GM23248 (cell line): ENCODE measurements at places on chromosomes 1 and 21. TPM values are rescaled to one million over a fixed set of nuclear protein-coding genes. Genes with fewer than 3 reads are reported as not detected.

The S100A3 gene
- polyA plus RNA-seq: 7.5 and 8.0 TPM in 2 replicates

The RNF186 gene
- polyA plus RNA-seq: not detected in 2 replicates

The B3GALT5 gene
- not detected in 2 replicates for polyA plus RNA-seq

The HSPG2 gene
- polyA plus RNA-seq: 123 and 126 TPM in 2 replicates

The ATP1A4 gene
- not detected in 2 replicates for polyA plus RNA-seq

The RGS16 gene
- 0.33 and 0.41 TPM in 2 replicates for polyA plus RNA-seq

The ACKR1 gene
- not detected in 2 replicates for polyA plus RNA-seq

The SLC5A3 gene
- 2.6 and 3.0 TPM in 2 replicates for polyA plus RNA-seq

The S100A1 gene
- 0.30 TPM in 1 of 2 replicates, not detected in the other for polyA plus RNA-seq

The UMODL1 gene
- polyA plus RNA-seq: not detected in 2 replicates

The HDAC1 gene
- polyA plus RNA-seq: 53.8 and 56.9 TPM in 2 replicates

The KCNJ6 gene
- 0.05 and 0.11 TPM in 2 replicates for polyA plus RNA-seq

The FCER1G gene
- polyA plus RNA-seq: 0.49 TPM in 1 of 2 replicates, not detected in the other

The ITGB3BP gene
- 25.3 and 26.1 TPM in 2 replicates for polyA plus RNA-seq

The SLC25A34 gene
- polyA plus RNA-seq: 0.20 and 0.29 TPM in 2 replicates

The OTUD3 gene
- polyA plus RNA-seq: 1.7 and 1.8 TPM in 2 replicates

The RAB3B gene
- polyA plus RNA-seq: 54.2 and 54.9 TPM in 2 replicates

The GJC2 gene
- polyA plus RNA-seq: 0.08 and 0.14 TPM in 2 replicates

The LRRC53 gene
- not detected in 2 replicates for polyA plus RNA-seq

The LRRC71 gene
- not detected in 2 replicates for polyA plus RNA-seq

The RIPK4 gene
- 0.43 and 0.46 TPM in 2 replicates for polyA plus RNA-seq

The CBS gene
- polyA plus RNA-seq: 117 and 118 TPM in 2 replicates

The OR10R2 gene
- polyA plus RNA-seq: not detected in 2 replicates

The PLA2G2F gene
- polyA plus RNA-seq: not detected in 2 replicates

The CRYAA gene
- polyA plus RNA-seq: not detected in 2 replicates

The LRRC38 gene
- not detected in 2 replicates for polyA plus RNA-seq

The FLG2 gene
- polyA plus RNA-seq: not detected in 2 replicates

The MTARC2 gene
- polyA plus RNA-seq: 4.0 and 4.8 TPM in 2 replicates

The SELENBP1 gene
- 3.0 and 3.8 TPM in 2 replicates for polyA plus RNA-seq

The APCS gene
- polyA plus RNA-seq: not detected in 2 replicates

The THEMIS2 gene
- polyA plus RNA-seq: 4.5 and 4.7 TPM in 2 replicates

The NHLH1 gene
- polyA plus RNA-seq: 0.16 and 0.31 TPM in 2 replicates

The TFF2 gene
- polyA plus RNA-seq: not detected in 2 replicates

The PAPPA2 gene
- 3.9 and 5.8 TPM in 2 replicates for polyA plus RNA-seq

The CLCA4 gene
- polyA plus RNA-seq: not detected in 2 replicates

The KTI12 gene
- polyA plus RNA-seq: 10.7 and 12.4 TPM in 2 replicates

The SPRR1A gene
- not detected in 2 replicates for polyA plus RNA-seq

The PM20D1 gene
- polyA plus RNA-seq: 0.11 TPM in 1 of 2 replicates, not detected in the other

The GUCA2B gene
- polyA plus RNA-seq: not detected in 2 replicates

The REN gene
- not detected in 2 replicates for polyA plus RNA-seq

The SHC1 gene
- 275 and 278 TPM in 2 replicates for polyA plus RNA-seq

The RPTN gene
- 0.05 TPM in 1 of 2 replicates, not detected in the other for polyA plus RNA-seq

The ICOSLG gene
- not detected in 2 replicates for polyA plus RNA-seq

The WNT3A gene
- not detected in 2 replicates for polyA plus RNA-seq

The RIPPLY3 gene
- polyA plus RNA-seq: not detected in 2 replicates

The TCHH gene
- 0.08 and 0.11 TPM in 2 replicates for polyA plus RNA-seq

The IL10 gene
- polyA plus RNA-seq: not detected in 2 replicates

The DAB1 gene
- 0.39 and 0.42 TPM in 2 replicates for polyA plus RNA-seq

The CYP4A11 gene
- not detected in 2 replicates for polyA plus RNA-seq

The SLC5A9 gene
- not detected in 2 replicates for polyA plus RNA-seq

The NEGR1 gene
- polyA plus RNA-seq: 12.2 and 14.3 TPM in 2 replicates

The CYP4A22 gene
- polyA plus RNA-seq: not detected in 2 replicates

The CCDC185 gene
- not detected in 2 replicates for polyA plus RNA-seq

The CORT gene
- polyA plus RNA-seq: 0.33 TPM in 1 of 2 replicates, not detected in the other
